ENCODE measurements at places on chromosomes 2 and 18.

GRCh38 chr2:224709301-224709700 lies 6.9 kb downstream of the CCDC195 start:
- no peak for DNase-seq

DNA sequence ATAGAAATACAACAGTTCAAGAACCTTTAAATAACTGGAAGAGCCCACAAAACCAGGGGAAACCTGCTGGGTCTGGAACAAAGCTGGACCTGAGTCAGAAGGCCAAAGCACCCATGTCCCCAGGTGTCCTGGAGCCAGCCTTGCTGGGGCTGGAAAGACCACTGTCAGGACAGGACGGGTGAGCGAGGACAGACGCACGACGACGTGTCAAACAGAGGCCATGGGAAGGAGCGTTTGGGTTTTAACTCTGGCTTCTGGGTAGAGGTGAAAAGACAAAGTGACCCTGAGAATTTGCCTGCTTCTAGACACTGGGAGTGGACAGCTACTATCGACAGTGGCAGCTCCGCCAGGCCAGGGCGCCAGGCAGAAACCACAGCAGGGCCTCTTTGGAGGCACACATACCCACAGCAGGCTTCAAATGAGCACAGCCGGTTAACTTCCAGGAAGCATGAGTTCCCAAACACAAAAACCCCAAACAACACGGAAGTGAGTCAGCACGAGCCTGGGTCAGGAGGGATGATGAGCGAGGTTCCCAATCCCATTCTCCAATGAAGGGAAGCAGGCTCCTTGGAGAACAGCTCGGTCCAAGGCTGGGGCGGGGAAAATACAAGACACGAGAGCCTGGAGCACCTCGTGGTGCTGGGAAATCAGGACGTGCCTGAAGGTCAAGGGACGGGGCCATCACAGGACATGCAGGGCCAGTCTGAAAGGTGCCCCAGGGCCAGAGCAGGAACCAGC lies 208.0 kb downstream of the TWIST2 start:
- DNase-seq = no peak

DNA sequence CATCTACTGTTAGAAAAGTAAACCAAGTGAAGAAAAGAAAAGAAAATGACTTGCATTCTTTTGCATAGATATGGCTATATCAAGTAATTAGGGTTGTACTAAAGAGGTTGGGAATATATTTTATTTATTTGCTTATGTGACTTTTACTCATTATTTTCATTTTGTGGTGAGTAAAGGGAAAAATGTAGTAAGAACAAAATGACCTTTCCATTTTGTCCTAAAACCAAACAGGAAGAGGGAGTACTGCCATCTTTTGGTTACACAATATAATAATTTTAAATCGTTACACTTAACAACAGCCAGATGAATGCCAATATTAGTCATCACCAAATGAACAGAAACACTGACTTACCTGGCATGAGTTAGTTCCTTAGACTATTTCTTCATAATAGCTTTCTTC lies 47.3 kb upstream of the NDUFV2 start:
- no peak for DNase-seq

- DNase-seq = no peak
These were observed 40.2 kb upstream of the ZNF638 start for GRCh38 chr2:71291398-71291797.

GRCh38 chr2:46779447-46779941 lies 136.1 kb downstream of the MCFD2 start:
- no peak for DNase-seq

DNA sequence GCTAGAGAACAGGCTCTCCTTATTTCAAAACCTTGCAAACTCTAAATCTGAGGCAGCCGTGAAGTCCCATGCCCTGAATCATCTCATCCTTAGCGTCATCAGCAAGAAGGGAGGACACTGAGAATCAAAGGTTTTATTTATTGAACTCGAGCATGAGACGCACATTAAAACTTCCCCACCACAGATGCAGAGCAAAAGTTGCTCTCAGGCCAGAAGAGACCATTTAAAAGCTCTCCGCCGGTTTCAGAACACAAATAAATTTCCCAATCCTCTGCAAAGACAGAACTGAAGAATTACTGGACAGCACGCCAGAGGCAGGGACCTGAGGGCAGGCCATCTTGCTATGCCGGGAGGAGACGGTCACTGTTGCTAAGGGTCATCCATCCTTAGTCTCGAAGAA lies 1.3 kb downstream of the AMMECR1L start:
- no peak for DNase-seq

DNA sequence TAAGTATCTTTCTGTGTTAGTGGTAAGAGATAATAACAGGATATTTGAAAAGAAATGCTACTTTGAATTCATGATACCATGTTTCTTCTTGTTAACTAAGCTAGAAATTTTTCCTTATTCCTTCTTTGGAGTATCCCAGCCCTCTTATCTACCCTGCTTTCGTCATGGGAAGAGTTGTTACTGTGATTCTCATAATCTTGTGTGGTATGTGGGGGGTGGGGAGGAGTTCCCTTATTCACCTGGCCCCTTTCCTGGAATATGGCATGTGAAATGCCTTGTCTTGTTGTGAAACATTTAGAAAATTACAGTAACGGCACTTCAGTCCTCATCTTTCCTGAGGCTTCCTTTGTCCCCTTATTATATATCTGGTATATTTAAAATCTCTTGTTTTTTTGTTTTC lies 129.9 kb downstream of the NCOA1 start:
- DNase-seq = no peak

GRCh38 chr2:38771632-38772031 lies 6.4 kb upstream of the GEMIN6 start:
- DNase-seq = no peak

- no peak for DNase-seq
These were observed 46.9 kb downstream of the MAL start for GRCh38 chr2:95072424-95072823.

DNA sequence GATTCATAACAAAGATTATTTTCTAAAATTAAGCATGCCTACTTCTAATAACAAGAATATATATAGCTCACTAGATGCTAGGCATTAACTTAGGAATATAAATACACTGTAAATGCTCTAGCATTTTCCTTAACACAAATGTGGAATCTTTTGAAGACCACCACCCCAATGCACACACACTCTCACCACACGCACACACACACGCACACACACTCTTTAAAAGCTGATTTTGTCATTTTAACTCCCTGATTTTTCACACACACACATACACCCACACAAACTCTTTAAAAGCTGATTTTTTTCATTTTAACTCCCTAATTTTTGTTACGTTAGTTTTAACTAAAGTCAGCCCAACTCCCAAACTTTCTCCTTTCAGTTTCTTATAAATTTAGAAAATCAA lies 3.0 kb downstream of the COL5A2 start:
- DNase-seq = no peak

- DNase-seq = no peak
These were observed 977.4 kb downstream of the TMEM182 start for GRCh38 chr2:103739186-103739585.

- no peak for DNase-seq
These were observed 916 bp downstream of the TAF4B start for GRCh38 chr18:26227051-26227670.

- no peak for DNase-seq
These were observed 139.5 kb downstream of the LRRC30 start for GRCh38 chr18:7370375-7370774.

GRCh38 chr18:12593866-12594265 lies 64.0 kb downstream of the SPIRE1 start:
- no peak for DNase-seq

GRCh38 chr2:96470636-96471035 lies 34.5 kb downstream of the NEURL3 start:
- no peak for DNase-seq

GRCh38 chr2:46743021-46743420 lies 172.6 kb downstream of the MCFD2 start:
- DNase-seq = no peak

DNA sequence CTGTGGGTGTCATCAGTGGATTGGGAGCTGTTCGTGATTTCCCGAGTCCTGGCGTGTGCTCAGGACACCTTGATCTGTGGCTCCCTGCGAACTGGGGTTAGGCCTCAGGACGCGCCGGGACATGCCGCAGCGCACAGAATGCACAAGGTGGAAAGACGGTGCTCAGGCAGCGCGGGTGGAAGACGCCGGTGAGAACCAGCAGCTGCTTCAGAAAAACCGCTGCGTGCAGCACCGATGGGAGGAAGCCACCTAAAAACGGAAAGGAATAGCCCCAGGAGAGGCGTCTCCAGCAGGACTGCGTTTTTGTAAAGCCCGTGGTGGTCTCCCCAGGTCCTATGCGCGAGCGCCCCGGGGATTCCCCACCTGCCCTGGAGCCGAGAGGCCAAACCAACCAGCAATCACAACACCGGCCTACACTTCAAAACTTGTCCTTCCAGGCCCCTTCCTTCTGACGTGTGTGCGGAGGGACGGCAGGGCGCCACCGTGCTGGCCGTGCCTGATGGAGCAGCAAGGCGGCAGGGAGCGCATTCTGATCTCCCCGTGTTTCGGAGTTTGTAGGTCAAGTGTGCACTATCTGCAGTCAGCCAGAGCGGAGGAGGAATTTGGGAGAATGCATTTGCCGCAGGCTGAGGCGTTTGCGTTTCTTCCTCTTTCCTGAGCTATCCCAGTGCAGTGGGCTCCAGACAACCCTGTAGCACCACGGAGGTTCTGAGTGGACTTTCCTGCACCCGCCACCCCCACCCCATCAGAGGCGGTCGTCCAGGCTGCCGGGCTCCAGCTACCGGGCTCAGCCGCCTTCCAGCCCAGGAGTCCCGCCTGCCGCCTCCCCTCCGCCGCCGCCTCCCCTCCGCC lies 32.2 kb downstream of the RTP5 start:
- no peak for DNase-seq

- no peak for DNase-seq
These were observed 1200.4 kb upstream of the CDH2 start for GRCh38 chr18:29377346-29377745.

GRCh38 chr18:9184998-9185613 lies 48.5 kb downstream of the ANKRD12 start:
- DNase-seq = no peak

GRCh38 chr2:8332646-8333045 lies 349.2 kb upstream of the ID2 start:
- DNase-seq = no peak
